ENCODE measurements at places on chromosomes 2 and 18.

- no peak for DNase-seq
These were observed 54.6 kb downstream of the CTDP1 start for GRCh38 chr18:79733986-79734770.

- DNase-seq = no peak
These were observed 40.5 kb upstream of the AP1S3 start for GRCh38 chr2:223877721-223878410.

- DNase-seq = no peak
These were observed 24.4 kb downstream of the MRPL33 start for GRCh38 chr2:27795868-27796277.

DNA sequence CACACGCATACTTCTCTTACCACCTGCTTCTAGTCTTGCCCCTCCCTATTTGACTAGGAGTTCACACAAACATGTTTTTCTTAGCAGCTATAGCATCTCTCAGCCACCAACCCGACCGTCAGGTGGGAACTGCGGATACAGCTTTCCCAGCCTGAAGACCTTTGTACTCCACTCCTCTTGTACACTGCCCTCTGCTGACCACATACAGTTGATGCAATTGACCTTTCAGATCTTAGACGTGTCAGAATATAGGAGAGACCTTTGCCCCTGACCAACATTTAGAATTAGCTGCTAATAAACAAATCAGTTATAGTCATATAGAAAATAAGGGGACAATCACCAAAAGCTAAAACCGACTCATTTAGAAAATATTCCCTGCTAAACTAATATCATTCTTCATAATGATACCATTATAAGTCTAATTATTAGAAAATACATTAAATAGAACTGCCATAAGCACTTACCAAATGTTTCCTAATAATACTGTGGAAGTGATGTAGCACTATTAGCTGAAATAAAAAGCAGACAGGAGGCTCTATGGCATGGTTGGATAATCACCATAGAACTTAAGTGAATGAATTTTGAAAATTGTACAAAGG, 208.4 kb downstream of the RAD51AP2 start:
- no peak for DNase-seq

DNA sequence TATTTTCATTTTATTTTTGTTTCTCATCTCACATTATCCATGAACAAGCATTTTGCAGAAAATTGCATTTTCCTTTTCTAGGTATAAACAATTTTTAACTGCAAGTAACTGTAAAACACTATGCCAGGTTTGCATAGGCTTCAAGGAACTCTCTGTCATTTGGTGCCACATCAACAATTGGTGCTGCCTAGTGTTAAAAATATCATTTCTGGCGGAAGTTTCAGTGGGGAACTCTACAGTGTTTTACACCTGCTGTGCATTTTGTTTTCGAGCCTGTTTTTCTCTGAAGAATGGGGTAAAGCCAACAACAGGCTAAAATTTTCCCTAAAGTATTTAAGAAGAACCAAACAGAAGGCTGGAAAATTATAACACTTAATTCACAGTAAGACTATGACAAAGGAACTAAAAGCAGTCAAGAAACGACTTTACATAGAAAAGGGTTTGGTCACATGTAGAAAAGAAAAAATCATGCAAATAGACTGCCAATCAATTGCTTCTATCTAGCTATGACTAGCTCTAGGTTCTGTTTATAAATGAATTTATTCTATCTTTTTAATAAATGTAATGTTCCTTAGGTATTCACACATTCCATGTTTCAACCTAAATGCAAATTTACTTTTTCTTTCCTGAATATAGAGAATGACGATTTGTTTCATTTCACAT, 21.4 kb upstream of the FRZB start:
- no peak for DNase-seq

DNA sequence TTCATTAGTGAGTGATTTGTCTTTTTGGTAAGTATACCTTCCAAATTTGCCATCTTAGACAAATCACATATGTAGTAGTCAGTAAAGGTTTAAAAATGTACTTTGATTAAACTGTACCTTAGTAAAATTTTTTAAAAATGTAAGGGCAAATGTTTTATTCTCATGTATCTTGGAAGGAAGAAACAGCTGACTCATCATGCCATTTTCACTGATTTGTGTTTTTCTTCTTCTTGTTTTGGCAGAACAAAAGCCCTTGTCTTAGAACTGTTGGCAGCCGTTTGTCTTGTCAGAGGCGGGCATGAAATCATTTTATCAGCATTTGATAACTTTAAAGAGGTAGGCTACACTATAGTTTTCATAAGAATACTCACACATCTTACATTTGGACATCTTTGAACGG, 136.5 kb downstream of the PRPF40A start:
- DNase-seq = no peak

DNA sequence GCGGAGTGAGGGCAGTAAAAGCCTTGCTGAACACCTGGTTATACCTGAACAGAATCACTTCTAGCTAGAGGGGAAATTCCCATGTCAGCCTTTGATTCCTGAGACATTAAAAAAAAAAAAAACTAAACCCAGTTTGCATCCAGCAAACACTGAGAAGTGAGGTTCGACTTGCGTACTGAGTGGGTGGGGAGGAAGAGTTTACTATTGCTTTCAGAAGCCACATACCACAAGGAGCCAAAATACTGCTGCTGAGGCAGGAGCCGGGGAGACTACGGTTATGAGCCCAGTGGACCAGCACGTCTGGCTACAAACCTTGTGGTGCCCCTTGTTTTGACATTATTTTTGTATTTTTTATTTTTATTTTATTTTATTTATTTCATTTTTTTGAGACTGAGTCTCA, 2.7 kb downstream of the COLEC11 start:
- no peak for DNase-seq

DNA sequence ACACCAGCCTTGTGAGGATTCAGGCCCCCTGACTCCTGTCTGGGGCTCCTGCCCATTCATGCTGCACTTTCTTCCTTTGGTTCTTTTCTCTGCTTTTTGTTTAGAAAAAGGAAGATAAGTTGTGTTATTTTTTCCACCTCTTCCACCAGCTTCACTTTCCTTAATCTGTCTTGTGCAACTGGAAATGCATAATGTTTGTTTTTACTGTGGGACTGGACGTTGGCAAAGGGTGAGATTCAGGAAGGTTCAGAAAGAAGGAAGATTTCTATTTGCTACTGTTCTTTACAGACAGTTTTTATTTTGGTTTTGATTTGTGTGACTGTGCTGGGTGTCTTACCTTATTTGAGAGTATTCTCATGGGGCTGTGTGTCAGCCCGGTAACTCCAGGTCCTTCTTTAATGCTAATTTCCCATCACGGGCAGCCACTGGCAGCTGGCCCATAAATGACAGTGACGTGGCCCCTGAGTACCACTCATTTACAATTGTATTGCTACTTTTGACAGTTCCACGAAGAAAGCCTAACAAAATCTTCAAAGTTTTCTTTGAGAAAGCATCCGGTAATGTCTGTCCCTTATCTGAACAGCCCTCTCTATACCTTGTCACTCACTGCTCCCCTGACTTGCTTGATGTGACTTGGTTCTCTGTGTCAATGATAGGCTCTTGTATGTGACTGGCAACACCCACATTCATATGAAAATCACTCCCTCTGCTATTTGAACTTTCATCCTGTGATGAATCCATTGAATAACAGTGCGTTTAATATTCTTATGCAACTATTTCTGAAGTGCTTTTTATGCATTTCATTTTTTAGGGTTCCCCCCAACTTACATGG, 32.7 kb downstream of the RHBDD1 start:
- no peak for DNase-seq

DNA sequence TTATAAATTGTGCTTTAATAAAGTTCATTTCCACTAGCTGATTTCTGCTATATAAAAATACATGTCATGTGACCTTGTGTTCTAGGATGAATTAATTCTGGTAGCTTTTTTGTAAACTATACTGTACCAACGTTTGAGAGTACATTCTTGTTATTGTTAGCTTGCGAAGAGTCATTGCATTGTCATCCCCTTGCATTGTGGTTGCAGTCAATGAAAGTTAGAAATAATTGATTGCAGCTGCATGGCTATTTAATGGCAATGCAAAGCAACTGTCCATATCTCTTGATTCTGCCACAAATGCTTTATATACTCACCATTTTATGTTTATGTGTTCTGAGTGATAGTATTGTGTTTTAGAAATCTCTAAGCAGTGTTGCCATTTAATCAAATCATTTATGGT, 91.6 kb downstream of the ZNF407 start:
- no peak for DNase-seq

DNA sequence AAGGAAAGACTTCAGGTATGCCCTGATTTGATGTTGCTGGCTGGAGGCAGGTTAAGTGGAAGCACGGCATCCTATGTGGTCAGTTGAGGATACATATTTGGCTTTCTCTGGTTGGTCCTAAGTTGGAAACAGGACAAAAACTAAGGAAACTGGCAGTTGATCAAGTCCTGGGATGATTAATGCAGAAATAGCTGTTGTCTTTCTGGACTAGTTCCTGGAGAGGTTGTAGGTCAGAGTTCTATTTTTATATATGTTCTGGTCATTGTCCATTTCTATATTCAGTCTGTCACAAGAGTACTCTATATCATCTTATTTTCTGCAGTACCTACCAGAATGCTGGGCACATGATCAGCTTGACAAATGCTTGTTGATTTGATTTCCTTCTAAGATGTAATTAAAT, 4.0 kb upstream of the SLC35F5 start:
- DNase-seq = no peak

DNA sequence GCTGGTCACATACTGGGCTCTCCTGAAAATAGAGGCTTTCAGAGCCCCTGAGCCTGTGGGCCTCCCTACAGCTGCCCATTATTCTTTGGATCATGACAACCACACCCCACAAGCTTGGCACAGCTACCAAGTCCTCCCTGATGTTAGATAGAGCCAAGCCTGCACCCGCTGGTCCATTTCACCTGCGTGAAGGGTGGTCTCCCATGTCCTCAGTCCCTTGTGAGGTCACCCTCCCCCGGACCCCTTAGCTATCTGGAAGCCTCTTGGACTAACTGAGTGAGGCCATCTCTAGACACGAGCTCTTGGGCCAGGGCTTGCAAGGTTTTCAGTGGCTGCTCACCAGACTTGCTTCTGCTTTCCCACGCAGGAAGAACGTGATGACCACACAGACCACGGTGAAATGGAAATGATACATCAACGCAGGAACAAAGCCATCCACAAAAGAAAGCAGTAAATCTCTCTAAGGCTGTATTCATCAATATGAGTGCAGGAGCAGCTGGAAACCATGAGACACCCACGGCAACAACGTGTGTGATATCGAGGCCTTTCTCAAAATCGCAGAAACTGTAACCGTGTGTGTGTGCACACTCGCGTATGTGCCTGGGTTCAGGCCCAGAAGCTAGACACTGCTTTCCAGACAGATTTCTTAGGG, 10.1 kb upstream of the MAL start:
- DNase-seq = no peak

- no peak for DNase-seq
These were observed 110.8 kb downstream of the SETBP1 start for GRCh38 chr18:44791520-44791919.
